ENCODE measurements at places on chromosomes 12 and 14.

DNA sequence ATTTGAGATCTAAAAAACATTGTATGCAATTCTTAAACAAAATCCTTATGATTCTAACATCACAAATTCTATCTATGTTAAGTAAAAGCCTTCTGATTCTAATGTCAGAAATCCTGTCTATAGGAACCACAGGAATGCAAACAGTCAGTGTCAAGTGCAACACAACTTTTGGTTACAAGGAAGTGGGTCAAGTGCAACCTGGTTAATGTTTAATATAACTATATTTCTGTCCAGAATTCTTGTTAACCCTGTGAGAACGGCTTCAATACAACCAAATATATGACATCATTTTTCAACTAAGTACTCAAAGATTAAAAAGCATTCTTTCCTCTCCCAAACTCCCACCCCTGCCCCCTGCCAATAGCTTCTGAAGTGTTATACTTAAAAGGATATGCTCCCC is 107.9 kb upstream of the PLEKHA5 start:
- no peak for DNase-seq

GRCh38 chr12:42704810-42705401 is 115.4 kb upstream of the PRICKLE1 start:
- DNase-seq: no peak

- DNase-seq: no peak
Measured at GRCh38 chr14:73792481-73792880, 59.1 kb upstream of the PTGR2 start.

- no peak for DNase-seq
Measured at GRCh38 chr12:26869908-26870459, 37.0 kb upstream of the ITPR2 start.

DNA sequence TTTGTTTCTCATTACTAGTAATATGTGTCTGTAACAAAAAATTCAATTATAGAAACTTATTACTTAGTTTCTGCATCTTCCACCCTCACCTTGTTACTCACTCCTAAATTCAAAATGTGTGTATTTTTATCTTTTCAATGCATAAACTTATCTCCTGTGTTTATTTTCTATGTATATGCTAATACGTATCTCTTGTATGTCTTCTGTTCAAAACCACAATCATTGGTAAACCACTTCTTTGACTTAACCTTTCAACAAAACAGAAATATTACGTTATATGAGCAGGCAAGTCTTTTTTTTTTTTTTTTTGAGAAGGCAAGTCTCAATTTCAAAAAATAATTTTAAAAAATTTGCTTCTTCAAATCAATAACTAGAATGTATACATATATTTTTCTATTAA is 39.2 kb upstream of the RPH3A start:
- no peak for DNase-seq

- DNase-seq: no peak
Measured at GRCh38 chr12:111099186-111099585, 178.8 kb upstream of the MYL2 start.

DNA sequence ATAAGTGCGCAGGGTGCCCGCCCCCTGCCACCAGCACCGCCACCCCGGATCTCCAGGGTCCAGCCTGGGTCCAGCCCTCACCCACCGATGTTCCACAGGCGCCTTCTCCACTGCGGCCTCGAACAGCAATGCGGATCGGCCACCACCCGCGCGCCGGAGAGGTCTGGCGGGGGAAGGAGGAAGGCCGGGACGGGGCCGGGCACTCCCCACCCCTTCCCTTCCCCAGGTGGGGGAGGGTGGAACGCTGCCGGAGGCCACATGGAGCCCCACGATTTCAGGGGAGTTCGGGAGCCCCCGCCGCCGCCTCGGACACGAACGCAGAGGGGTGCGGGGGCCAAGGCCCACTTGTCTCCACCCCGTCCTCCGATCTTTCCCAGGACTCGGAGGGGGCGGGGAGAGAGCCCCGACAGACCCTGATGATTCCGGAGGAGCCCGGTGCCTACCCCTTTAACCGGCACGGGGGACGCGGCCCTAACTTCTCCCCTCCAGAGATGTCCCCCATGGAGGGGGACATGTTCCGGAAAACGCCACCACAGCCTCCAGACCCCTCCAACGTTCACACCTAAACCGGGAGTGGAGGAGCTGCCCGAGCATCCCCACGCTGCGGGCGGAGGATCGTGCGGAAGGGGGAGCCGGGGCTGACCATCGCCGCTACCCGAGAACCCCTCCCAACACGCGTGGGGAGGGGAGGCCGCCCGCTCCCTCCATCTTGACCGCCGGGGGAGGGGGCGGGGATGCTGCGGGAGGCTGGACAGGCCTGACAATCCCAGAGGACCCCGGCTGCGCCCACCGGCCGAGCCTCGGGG is 1.1 kb downstream of the ATXN2 start:
- DNase-seq: no peak

- no peak for DNase-seq
Measured at GRCh38 chr12:57724003-57724935, 14.3 kb downstream of the AGAP2 start.

Data from thoracic aorta (tissue), 2 donors.